ENCODE measurements at places on chromosomes 3 and 15.

- DNase-seq = no peak
Measured at GRCh38 chr15:65032801-65033537, 3.5 kb upstream of the MTFMT start.

DNA sequence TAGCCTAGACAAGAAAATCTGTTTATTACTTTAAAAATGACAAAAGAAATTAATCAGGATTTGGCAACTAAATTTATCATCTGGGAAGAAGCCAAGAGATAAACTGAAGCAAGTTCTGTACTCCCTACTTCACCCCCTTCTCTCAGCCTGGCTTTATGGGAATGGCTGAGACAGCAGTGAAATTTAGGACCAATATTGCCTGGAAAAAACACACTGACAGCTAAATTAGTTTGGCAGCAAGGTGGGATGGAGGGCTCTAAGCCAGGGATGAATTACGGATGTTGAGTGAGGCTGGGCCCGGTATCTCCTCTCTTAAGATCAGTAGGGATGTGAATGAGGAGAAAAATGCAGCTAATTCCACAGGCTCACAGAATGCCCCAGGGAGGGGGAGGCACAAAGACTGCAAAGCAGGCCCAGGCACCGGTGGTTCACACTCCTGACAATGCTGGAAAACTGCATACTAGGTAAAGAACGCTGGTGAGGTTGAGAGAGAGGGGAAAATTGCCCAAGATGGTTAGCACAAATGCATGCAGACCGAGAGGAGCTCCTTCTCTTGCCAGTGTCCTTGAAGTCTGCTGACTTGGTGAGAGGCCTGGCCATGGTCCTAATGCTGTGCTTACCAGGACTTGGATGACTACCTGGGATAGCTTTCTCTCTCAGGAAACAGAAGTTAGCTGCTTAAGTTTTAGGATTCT lies 89.0 kb downstream of the WDR76 start:
- DNase-seq = no peak

DNA sequence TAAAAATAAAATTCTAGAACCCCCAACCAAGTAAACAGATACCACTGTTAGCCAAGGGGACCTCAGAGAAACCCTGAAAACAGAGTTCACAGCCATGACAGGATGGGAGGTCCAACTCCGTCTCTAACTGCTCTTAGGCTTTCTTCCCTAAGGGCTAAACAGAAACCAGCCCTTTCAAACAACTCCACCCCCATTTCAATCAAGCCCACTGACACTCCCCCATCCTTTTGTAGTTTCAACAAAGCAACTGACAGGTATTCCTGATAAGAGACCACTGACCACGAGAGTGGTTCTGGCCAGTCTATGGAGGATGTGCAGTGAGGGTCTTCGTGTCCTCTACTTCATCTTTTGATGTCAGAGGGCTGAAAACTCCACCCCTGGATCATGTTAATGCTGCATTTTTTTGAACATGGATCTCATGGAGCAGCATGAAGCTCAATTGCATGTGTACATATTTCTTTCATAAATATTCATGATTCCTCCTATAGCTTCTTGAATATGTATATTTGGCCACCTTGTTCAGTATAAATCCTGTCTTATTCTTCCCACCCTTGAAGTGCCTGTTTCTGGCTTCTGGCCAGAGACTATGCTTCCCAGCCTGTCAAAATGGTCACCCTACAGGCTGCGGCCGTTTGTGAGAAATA lies 222.6 kb downstream of the OSBPL10 start:
- no peak for DNase-seq

DNA sequence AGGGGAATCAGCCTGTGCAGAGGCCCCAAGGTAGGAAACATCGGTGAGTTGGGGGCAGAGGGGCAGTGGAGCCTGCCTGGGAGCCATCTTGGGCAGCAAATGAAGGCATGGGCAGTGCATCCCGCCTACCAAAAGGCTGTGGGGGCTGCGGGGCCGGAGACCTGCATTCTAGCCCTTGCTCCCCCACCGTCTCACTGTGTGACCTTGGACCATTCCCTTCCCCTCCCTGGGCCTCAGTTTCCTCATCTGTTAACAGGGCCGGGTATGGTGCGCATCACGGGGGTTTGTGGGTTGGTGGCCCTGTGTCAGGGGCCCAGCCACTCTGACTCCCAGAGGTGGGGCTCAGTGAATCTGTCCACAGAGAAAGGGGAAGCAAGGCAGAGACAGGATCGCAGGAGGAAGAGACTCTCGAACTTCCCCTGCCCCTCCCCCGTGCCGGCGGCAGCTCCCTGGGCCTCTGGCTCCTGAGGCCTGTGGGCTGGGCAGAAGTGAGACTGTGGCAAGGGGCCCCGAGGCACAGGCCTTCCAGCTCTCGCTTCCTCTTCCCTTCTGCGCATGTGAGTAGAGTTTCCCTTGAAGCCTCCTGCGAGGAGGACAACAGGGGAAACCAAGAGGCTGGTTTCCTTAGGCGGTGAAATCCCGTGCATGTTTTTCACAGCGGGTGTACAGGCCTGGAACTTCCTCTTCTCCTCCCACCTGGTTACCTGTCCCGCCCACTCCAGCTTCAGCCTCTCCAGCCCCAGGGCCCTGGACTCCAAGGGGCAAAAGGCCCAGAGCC lies 42.9 kb downstream of the IDH2 start:
- DNase-seq = peak; percentile 42

GRCh38 chr3:36166477-36166876 lies 213.8 kb upstream of the STAC start:
- no peak for DNase-seq

- DNase-seq = no peak
Measured at GRCh38 chr3:5192571-5193365, 5.3 kb downstream of the EDEM1 start.

DNA sequence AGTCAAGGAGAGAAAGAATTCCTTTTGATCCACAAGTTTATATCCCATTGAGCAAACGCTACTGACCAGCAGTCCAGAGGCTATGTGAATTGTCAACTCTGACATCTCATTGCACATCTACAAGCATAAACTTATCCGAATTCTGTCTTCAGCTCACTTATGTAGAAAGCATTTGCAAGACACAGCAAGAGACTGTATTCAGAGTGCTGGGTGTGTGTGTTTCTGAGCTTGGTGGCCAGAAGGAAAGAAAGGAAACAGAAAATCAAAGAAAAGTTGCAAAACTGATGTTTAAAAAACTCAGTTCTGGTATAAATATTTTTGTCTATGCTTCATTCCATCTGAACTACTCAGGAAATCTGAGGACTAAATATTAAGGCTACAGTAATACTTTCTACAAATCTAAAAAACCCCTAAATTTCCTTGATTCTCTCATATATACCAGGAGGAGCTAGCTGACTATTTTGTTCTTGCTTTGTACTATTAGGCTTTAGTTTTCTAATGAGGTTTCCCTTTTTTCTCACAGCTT lies 45.5 kb downstream of the LSAMP start:
- DNase-seq = no peak

GRCh38 chr3:110265302-110265701 lies 806.3 kb upstream of the NECTIN3 start:
- no peak for DNase-seq

- peak; percentile 27 for DNase-seq
Measured at GRCh38 chr3:130850044-130850797, 43.7 kb upstream of the ATP2C1 start.

- no peak for DNase-seq
Measured at GRCh38 chr3:118863731-118864322, 170.8 kb downstream of the IGSF11 start.

DNA sequence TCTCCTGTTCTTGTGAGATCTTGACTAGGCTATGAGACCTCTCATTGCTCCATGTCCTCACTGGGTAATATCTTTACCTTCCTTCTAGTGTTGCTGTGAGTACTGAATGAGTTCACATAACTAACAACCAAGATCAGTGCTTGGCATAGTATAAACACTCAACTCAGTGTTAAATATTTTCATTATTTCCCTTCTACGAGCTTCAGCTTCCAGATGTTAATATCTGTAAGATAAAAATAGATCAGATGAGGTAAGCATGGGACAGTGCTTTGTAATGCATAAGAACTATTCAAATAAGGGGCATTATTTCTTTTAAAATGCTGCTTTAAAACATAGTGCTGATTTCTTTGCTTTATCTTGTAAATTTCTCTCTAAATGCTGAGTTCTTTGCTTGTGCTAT lies 130.8 kb downstream of the DIPK2A start:
- DNase-seq = no peak

GRCh38 chr15:47206358-47206978 lies 510.8 kb upstream of the SEMA6D start:
- no peak for DNase-seq

GRCh38 chr15:50119063-50120040 lies at the start of gene ATP8B4:
Gene ATP8B4, minus strand, starts transcription at chr15:50119233. Its CDS starts 12,267 bp downstream, at chr15:50106966.
- DNase-seq = no peak

Data from T-helper 22 cell (primary cell).